GM12878 (cell line): ENCODE measurements at places on chromosomes 6 and 20. TPM values are rescaled to one million over a fixed set of nuclear protein-coding genes. Genes with fewer than 3 reads are reported as not detected.

- DNase-seq = no peak
These were observed 28.4 kb downstream of the DPPA5 start for GRCh38 chr6:73325656-73326055.

DNA sequence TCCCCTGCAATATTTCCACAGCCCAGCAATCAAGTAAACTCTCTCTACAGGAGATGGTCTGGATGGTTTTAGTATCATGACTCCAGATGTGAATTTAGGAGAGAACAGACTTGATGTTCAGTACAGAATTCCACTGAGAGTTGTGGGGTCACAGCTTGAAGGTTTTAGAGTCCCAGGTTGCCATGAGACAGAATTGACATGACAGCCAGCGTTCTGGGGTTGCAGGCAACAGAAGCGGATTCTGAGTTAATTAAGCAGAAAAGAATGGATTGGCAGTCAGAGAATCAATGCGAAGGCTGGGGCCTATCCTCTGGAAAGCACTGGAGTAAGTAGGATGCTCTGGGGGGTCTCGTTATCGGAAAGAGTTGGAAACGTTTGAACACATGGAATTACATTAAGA is 2.4 kb upstream of the KIAA1755 start:
- DNase-seq = no peak

LSM2 gene
- total RNA-seq = 117 and 123 TPM in 2 replicates

GLP1R gene
- total RNA-seq = 0.05 TPM in 1 of 2 replicates, not detected in the other

DNA sequence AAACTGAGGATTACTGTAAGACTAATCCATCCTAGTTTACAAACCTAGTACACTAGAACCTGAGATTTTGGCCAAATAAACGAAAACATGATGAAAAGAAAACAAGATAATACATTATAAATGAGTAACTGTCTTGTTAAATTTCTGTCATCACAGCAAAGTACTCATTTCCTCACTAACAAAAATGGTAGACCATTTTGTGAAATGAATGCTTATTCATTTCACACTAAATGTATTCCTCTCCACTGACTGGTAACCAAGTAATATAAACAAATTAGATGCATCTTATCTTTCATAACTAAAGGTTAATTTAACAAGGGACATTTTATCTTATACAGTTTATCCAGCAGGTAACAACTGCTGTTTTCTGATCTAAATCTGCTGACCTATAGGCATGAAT is 143.7 kb downstream of the REV3L start:
- no peak for DNase-seq

GRCh38 chr6:87181903-87182302 is 26.5 kb downstream of the ZNF292 start:
- no peak for DNase-seq

- no peak for DNase-seq
These were observed 11.8 kb upstream of the IBTK start for GRCh38 chr6:82259389-82259788.

DNA sequence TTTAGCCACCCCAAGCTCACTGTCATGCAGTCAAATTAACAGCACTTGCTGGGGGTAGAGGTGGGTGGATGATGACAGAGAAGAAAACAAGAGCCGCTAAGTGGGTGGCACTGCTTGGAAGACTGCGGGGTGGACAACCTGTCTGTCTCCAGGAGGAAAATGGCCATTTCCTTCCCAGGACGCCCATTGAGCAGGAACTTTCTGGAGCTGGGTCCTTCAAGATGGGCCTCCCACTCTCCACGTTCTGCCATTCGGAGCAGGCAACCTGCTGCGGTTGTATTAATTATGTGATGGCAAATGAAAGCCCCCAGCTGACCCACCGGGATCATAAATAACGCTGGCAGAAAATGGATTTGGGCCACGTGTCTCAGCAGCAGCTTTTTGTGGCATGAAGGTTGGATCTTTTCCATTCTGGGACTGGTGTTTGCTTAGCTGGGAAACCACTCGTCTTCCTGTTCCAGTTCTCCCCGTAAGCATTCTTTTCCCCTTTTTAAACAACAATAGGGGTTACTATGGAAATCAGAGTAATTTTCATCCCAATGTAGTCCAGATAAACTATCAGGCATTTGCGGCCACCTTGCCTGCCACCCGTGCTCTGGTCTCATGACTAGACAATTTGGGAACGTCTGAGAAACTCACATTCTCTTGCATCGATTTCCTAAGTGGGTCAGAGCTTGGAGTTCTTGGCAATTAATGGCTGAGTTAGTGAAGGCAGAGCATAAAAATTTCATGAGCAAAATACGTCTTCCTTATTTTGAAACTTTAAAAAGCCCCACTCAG is 215.5 kb downstream of the ANKRD60 start:
- DNase-seq = no peak

CALHM4 gene
- total RNA-seq = not detected in 2 replicates

GRCh38 chr6:96124778-96125177 is 109.0 kb downstream of the FUT9 start:
- no peak for DNase-seq
